ENCODE measurements at places on chromosomes 5 and 9.

- no peak for DNase-seq
Measured at GRCh38 chr9:86079421-86079831, 19.9 kb downstream of the GOLM1 start.

- DNase-seq, result no peak
Measured at GRCh38 chr9:36152741-36153438, 16.3 kb upstream of the CCIN start.

DNA sequence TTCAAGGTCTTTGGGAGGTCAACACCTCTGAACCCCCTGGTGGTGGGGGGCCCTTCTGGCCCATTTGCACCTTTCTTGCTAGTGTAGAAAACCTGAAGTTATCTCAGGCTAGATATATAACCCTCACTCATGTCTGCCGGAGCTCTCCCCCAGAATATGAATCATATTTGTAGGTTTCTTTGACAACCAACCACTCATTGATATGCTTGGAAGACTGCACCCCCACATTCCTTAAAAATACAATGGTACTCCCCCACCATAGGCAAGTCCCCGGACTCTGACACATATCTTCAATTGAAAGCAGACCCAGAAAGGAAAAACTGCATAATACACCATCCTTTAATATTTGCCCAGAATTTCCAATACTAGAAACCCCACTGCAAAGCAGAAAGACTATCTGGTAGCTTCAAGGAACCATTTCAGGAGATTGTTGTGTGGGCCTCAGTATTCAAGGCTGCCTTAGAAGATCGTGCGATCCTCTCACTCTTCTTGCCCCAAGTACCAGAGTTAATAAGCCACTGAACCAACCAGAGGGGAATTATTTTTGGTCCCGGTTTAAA is 978 bp upstream of the UBE2B start:
- no peak for DNase-seq

GRCh38 chr9:88605512-88606362 is 70.8 kb downstream of the NXNL2 start:
- no peak for DNase-seq

GRCh38 chr9:89532944-89533343 is 35.0 kb upstream of the SEMA4D start:
- DNase-seq, result no peak

GRCh38 chr9:126985870-126986498 is 71.4 kb downstream of the RALGPS1 start:
- peak; percentile 68 for DNase-seq

DNA sequence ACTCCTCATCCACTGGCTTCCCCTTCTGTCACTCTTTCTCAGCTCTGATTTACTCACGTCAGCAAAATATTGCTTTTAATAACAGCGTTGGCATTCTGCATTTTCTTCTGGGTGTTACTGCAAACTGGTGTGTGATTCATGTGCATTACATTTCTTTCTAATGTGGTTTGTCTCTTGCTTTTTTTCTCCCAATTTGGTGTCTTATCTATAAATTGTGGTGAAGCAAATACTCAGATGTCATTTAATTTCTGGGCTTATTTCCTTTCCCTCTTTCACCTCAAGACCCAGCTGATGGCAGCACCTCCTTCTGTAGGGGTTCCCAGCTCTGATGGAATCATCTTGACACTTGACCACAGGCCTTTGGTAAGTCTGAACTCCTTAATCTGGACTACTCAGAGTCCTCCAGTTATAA is 180.7 kb upstream of the ZNF618 start:
- no peak for DNase-seq

GRCh38 chr5:72185496-72186329 is 78.4 kb downstream of the MAP1B start:
- no peak for DNase-seq

DNA sequence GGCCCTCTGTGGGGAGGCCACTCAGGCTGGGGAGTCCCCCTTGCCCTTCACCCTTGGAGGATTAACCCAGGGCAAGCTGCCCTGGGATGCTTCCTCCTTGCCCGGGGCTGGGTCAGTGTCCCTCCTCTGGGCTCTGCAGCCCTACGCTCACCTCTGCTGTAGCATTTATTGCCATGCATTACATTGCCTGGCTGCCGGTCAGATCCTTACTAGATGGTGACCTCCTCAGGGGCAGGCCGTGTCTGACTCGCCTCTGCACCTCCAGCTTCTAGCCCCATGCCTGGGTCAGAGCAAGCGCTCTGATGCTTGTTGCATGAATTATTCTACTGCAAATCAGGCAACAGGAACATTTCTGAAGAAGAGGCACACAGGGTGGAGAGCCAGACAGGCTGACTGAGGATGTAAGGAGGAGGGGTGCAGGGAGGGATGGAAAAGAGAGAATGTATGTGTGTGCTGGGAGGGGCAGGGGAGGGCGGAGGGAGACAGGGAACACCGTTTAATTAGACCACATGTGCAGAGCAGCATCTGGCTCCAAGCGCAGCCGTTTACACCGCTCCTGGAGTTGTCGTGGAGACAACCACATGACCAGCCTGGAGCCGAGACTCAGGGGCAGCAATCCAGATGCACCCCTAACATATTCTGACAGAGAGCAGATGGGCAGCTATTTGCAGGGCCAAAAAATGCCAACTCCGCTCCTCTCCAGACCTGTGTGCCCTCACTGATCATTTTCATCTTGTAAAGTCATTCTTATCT is 117.0 kb downstream of the CRB2 start:
- no peak for DNase-seq

DNA sequence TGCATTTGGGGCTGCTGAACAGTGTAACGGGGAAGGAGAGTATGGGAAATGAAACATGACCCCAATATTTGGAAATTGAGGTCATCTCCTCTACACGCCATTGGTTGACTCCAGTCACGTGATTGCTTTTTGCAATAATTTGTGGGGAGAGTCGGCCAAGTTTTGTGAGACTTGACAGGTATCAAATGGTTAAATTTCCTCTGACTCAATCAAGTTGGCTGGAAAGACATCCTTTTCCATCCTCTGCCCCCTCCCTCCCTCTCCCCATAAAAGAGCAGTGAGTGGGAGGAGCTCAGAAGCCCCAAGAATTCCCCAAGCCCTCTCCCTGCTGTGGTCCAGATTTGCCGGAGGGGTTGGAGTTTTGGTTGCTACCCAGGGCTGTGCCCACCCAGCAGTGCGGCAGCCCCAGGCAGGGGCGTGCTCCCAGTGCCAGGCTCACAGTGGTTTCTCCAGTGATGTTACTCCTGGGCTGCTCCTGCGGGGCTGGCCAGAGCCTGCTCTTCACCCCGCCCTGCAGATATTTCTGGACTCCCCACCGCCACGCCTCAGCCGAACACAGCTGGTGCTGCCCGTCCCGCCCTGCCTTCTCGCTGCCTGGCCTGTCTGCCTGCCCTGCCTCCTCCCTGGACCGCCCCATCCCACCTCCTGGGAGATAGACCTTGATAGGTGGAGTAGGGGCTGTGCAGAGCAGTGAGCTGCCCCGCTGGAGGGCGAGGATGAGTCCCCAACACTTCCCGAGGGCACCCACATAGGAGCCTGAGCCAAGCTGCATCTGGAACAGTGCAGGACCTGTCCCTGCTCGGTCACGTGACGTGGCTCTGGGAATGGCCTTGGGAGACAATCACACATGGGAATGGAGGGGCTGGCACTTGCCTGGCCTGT is 3.4 kb downstream of the COL5A1 start:
- DNase-seq, result no peak

GRCh38 chr5:170590566-170590965 is 86.7 kb downstream of the KCNIP1 start:
- no peak for DNase-seq

- no peak for DNase-seq
Measured at GRCh38 chr9:113012492-113012891, 500 bp upstream of the ZNF883 start.

- no peak for DNase-seq
Measured at GRCh38 chr5:153641183-153641688, 150.8 kb downstream of the GRIA1 start.

DNA sequence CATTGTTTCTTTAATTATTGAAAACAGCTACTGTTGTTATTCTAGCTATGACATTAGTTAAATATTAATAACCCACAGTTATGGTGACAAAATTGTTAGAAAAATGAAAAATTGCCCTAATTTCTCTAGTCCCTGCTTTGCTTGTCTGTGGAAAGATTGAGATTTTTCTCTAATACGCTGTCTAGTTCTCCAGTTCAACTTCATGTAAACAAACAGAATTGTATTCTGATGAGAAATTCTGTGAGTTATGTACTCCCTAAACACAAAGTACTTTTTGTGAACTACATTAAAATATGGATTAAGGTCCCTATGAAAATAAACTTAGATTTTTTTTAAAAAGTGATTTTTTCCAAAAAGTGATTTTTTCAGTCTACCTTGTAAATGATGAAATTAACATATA is 8.7 kb downstream of the SLF1 start:
- no peak for DNase-seq

DNA sequence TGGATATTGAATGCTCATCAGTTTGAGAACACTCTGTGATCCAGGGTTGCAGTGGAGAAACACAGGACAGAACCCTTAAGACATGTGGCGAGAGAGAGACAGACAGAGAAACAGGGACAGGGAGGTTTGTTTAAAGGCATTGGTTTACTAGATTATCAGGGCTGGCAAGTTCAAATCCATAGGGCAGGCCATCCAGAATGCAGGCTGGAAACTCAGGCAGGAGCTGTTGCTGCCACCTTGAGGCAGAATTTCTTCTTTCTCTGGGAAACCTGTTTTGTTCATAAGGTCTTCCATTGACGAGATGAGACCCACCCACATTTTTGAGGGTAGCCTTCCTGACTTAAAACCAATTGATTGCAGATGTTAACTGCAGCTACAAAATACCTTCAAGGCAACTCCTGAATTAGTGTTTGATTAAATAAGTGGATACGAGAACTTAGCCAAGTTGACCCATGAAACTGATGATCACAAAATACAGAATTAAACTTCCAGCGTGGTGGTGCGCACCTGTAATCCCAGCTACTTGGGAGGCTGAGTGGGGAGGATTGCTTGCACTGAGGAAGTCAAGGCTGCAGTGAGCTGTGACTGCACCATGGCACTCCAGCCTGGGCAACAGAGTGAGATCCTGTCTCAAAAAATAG is 55.9 kb downstream of the NSUN2 start:
- no peak for DNase-seq

- DNase-seq, result no peak
Measured at GRCh38 chr9:120735415-120736126, 21.3 kb upstream of the MEGF9 start.

DNA sequence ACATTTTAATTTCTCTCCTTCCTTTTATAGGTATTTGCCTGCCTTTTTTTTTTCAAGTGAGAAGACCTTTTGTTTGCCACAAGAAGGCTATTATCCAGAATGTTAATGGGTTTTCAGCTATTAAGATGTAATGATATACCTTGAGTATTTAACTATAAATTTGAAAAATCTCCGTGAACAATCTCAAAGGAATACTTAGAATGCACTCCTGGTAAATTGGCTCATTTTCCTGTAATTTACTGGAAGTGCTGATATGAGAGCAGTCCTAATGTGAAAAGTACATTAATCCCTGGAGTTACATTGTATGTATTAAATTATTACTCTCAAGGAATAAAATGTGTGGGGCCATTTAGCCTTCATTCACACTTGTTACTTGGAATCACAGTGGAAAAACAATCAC is 32.4 kb downstream of the AOPEP start:
- DNase-seq, result no peak

GRCh38 chr5:61330341-61330844 is 1.7 kb upstream of the ZSWIM6 start:
- DNase-seq, result no peak

DNA sequence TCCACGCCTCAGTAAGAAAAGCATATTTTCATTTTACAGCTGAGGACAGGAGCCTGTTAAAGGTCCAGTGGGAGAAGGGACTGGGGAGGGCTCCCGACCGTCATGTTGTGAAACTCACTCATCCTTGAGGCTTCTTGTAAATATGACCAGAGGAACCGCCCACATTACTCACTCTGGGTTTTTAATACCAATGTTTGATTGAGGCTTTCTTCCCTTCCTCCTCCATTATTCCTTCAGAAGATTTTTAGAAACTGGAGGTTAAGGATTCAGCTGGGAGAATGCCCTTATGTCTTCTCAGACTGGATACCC is 61.4 kb upstream of the GLRX start:
- no peak for DNase-seq

DNA sequence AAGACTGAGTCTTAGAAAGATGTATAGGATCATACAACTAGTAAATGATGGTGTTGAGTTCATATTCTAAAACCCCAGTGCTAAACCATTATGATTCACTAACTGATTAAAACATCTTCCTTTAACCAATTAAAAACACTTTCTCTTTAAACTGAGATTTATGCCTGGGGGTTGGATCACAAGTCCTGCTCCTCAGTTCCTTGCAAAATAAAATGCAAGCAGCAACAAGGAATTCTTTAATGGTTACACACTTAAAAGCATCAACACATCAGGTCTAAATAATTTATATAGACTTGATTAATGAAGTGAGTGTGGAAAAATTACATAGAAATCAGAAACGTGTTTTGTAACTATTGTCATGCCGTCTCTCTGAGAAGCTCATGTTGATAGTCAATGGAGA is 189.2 kb downstream of the TARS1 start:
- DNase-seq, result no peak

DNA sequence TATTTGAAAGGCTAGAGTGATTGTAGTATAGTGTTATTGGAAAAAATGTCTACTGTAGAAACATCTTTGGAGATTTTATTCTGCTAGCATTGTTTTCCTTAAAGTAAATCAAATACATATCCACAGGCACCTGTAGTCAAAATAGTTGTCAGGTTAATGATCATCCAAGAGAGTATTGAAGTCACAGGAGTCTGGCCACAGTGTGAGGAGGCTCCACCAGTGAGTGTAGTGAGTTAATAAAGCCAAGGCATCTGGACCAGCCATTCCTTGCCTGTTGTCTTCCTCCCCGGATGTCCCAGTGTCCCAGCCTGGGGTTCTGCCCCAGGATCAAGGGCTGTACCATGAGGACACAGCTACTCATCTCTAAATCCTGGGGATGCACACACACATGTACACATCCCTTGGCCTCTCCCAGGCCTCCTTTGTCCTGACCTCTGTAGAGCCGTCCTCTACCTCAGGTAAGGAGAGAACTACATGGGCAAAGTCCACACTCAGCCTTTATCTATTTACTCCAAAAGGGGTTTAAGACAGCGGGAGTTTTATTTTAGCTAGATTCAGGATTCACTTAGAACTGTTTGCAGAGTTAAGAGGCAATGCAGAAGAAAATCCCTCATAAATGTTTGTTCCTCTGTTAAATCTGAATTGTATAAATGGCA is 3.7 kb downstream of the PIK3R1 start:
- no peak for DNase-seq

- DNase-seq, result no peak
Measured at GRCh38 chr5:22473886-22474285, 379.3 kb downstream of the CDH12 start.

- DNase-seq, result no peak
Measured at GRCh38 chr5:127136908-127137307, 63.6 kb upstream of the C5orf63 start.

GRCh38 chr5:103648086-103648485 is 85.5 kb upstream of the NUDT12 start:
- DNase-seq, result no peak

- no peak for DNase-seq
Measured at GRCh38 chr5:93607367-93608258, 24.6 kb downstream of the NR2F1 start.

GRCh38 chr5:171578049-171578828 is 158.8 kb downstream of the FGF18 start:
- no peak for DNase-seq

All from activated CD4-positive, alpha-beta T cell treated with anti-CD3 and anti-CD28 coated beads for 1 hour (primary cell).